ENCODE measurements at places on chromosomes 6 and 20.

GRCh38 chr20:60254901-60255411, 296.7 kb downstream of the CDH26 start:
- DNase-seq: no peak

GRCh38 chr6:116208056-116208785, 45.7 kb downstream of the TSPYL4 start:
- DNase-seq: no peak

DNA sequence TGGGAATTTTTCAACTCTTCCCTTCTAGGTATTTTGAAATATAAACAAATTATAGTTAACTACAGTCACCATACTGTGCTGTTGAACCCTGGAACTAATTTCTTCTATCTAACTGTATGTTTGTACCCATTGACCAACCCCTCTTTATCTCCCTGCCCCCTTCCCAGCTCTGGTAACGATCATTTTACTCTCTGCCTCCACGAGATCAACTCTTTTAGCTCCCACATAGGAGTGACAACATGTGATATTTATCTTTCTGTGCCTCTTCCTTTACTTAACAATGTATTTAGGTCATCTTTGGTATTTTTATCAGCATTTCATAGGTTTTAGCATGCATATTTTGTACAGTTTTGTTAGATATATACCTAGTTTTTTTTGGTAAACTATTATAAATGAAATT, 45.9 kb downstream of the ASXL1 start:
- no peak for DNase-seq

DNA sequence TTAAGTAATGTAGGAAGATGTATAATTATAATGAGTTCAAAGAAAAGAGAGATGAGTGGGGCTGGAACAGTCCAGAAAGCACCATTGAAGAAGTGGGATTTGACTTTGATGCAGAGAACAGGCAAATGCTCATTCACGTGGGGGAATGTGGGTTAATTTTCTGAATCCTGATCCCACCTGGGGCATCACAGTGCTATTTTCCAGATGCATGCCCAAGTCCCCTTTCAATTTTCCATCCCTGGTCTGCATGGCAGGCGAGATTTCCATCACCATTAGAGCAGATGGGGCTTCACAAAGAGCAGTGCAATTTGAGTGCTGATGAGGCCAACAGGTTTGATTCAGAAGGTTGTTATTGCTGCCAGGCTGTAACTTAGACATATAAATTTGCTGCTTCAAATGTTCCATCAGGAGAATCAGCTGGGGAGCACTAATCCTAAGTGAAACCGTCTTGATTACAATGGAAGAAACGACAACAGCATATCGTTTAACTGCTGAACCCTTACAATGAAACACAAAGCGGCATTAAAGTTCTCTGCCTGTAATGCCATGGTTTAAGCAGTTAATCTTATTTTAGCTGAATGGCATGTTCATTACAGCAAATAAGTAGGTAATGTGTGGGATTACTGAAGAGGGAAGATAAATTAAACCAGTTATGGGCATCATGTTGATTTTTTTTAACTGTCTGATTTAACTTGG, 45.2 kb downstream of the OSTM1 start:
- no peak for DNase-seq

GRCh38 chr20:58634521-58635278, 16.4 kb upstream of the STX16 start:
- DNase-seq: peak; percentile 35

DNA sequence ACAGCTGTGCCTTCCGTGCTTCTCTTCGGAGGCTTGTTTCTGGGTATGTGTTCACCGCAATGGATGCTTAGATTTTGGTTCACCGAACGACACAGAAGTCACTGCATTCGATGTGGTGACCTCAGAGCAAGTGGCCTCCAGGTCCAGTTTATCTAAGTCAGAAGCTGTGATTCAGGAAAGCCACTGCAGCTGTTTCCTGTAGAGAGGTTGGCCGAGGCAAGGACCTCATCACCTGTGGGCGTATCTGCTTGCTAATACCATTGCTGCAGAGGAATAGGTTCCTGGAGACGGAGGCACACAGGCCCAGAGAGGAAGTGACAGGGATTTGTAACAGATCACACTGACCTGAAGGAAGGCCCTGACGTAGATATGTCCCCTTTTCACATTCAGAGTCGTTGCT, 82.7 kb downstream of the FARS2 start:
- DNase-seq: no peak

DNA sequence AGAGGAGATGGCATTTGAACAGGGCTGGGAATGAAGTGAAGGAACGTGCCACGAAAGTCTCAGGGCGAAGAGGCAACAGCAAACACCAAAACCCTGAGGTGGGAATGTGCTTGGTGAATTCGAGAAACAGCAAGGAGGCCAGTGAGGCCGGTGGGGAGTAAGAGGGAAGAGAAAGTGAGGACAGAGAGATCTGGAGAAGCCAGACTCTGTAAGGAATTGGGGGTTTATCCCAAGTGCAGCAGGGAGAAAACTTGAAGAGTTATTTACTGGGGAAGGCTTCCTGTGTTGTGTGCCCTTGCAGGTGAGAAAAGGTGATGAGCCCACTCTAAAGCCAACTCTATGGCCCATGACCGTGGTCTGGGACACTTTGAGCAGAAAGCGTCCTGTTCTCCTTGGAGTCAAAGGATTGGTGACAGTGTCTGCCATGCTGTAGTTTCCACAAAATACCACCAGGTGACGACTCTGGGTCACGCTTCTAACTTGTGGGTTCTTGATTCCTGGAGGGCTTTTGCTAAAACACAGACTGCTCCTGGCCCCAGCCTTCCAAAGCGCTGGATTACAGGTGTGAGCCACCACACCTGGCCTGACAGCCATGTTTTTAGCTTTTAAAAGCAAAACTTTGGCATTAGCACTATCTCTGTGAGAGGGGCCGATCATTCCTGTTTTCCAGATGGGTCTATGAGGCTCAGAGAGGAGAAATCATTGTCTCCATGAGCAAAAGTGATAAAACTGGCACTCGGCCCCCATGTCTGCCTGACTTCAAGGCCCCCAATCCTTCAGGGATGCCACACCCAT, 18.0 kb upstream of the CSNK2A1 start:
- DNase-seq: no peak

GRCh38 chr6:7617801-7618764, 28.1 kb downstream of the SNRNP48 start:
- DNase-seq: no peak

- DNase-seq: no peak
Measured at GRCh38 chr6:123803504-123804013, at the start of gene NKAIN2. NKAIN2 (plus strand) TSS chr6:123803865.

DNA sequence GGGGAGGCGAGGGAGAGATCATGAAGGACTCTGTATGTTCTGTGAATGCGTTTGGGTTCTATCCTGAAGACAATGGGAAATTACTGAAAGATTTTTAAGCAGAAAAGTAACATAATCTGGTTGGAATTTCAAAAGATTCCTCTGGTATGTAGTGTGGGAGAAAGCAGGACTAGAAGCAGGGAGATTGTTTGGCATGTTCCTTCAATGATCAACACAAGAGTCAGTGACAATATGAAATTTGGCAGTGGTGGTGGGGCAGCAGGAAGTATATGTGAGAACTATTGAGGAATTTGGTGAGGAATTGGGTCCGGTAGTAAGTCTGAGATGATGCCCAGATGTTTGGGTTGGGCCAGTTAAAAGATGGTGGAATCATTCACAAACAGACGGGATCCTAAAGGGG, 348.7 kb downstream of the CD83 start:
- no peak for DNase-seq

All from naive B cell (primary cell).